Type B pancreatic cell (in vitro differentiated cells): ENCODE measurements at places on chromosomes 1 and 21.

GRCh38 chr1:34025675-34026074 lies 139.4 kb downstream of the CSMD2 start:
- H3K4me3 ChIP-seq = no peak overlapping the region
- no peaks in the 10 kb centered on the region for H3K36me3 ChIP-seq
- H3K4me1 ChIP-seq = no peaks in the 10 kb centered on the region
- DNase-seq = no peak

DNA sequence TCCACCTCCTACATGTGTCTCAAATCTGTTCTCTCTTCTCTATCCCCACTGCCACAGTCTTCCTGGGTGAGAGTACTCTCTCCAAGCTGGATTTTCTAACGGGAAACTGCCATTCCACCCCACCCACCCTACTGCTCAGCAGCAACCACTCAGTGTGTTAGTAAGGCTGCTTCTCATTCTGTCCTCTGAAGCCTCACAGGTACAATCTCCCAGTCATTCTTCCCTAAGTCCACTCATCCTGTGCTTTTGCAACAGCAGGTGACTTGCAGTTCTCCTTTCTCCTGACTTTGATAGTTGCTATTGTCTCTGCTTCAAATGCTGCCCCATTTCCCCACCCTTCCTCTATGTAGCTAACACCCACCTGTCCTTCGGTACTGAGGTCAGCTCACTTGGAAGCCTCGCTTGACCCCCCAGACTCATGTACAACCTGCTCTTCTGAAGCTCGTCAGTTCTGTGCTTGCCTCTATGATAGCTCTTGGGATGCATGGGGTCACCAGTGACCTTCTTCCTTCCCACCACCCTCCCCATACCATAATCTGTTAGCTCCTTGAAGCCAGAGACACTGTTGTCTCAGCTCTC lies 188.9 kb downstream of the RRAGC start:
- no peaks in the 10 kb centered on the region for H3K36me3 ChIP-seq
- H3K27me3 ChIP-seq = peaks cover 56% of the 10 kb centered on the region
- no peaks in the 10 kb centered on the region for H3K4me1 ChIP-seq
- no peak overlapping the region for H3K4me3 ChIP-seq

DNA sequence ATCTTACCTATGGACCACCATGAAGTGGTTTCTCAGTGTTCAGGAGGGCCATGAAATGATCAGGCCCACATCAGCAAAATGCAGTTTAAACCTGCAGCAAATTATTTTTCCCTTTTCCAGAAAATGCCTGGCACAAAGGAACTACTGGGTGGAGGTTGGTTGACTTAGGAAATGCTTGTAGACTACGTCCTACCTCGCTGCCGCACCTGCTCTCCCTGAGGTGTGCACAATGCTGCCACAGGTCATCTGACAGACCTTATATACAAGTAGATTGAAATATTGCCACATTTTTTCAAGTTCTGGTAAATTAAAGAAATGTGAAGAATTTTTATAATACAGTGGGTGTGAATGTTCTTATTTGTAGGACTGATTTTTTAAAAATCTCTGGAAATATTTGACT lies 166.7 kb upstream of the PDE4B start:
- H3K4me3 ChIP-seq = no peak overlapping the region
- no peak for DNase-seq
- no peak overlapping the region for H3K27ac ChIP-seq
- no peaks in the 10 kb centered on the region for H3K27me3 ChIP-seq

GRCh38 chr1:199422206-199422605 lies 605.3 kb upstream of the NR5A2 start:
- no peaks in the 10 kb centered on the region for H3K27me3 ChIP-seq
- H3K4me1 ChIP-seq = no peaks in the 10 kb centered on the region
- DNase-seq = no peak
- no peaks in the 10 kb centered on the region for H3K36me3 ChIP-seq
- no peak overlapping the region for H3K4me3 ChIP-seq

DNA sequence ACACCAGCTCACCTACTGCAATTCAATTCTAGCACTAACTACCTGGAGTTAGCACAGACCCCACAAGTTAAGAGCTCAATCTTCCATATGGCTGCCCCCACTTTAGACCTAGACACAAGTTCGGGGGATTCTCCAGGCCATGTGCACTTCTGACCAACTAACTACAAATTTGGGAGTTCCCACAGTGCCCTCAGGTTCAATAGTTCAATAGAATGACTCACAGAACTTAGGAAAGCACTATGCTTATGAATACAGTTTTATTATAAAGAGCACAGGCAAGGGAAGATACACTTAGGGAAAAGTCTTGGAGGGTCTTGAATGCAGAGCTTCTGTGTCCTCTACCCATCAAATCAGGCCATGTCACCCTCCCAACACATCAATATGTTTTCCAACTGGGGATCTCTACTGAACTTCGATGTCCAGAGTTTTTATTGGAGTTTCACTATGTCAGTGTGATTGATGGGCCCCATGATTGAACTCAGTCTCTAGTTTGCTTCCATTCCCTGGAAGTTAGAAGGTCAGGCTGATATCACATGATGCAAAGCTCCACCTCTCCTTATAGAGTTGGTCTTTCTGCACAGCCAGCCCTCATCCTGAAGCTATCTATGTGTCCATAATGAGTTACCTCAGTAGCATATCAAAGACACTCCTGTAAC lies 46.1 kb downstream of the RAVER2 start:
- DNase-seq = no peak
- no peaks in the 10 kb centered on the region for H3K27me3 ChIP-seq
- peaks cover 35% of the 10 kb centered on the region for H3K36me3 ChIP-seq
- no peak overlapping the region for H3K27ac ChIP-seq
- H3K4me3 ChIP-seq = no peak overlapping the region
- no peaks in the 10 kb centered on the region for H3K4me1 ChIP-seq

- no peak within 1 kb of the TSS for H3K27ac ChIP-seq
- no peak within 1 kb of the TSS for H3K4me3 ChIP-seq
- H3K4me1 ChIP-seq = peaks cover 3% of the 10 kb centered on the region
- no peak for DNase-seq
These were observed at the start of gene MAP3K7CL for GRCh38 chr21:29130270-29130969. Gene MAP3K7CL, plus strand, starts transcription at chr21:29130644. Its CDS starts 2,701 bp downstream, at chr21:29133345.

DNA sequence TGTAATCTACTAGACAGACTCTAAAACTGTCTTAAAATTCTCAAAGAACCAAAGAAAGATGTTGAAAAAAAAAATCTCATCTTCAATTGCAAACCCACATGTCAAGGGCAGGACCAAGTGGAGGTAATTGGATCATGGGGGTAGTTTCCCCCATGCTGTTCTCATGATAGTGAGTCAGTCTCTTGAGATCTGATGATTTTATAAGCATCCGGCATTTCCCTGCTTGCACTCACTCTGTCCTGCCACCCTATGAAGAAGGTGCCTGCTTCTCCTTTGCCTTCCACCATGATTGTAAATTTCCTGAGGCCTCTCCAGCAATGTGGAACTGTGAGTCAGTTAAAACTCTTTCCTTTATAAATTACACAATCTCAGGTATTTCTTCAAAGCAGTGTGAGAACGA lies 257.0 kb downstream of the HHIPL2 start:
- H3K36me3 ChIP-seq = no peaks in the 10 kb centered on the region
- no peak for DNase-seq
- H3K27me3 ChIP-seq = no peaks in the 10 kb centered on the region
- peaks cover 4% of the 10 kb centered on the region for H3K4me1 ChIP-seq
- H3K27ac ChIP-seq = no peak overlapping the region
- no peak overlapping the region for H3K4me3 ChIP-seq

- no peak overlapping the region for H3K4me3 ChIP-seq
- no peak for DNase-seq
- H3K36me3 ChIP-seq = no peaks in the 10 kb centered on the region
- H3K4me1 ChIP-seq = peaks cover 32% of the 10 kb centered on the region
- H3K27me3 ChIP-seq = no peaks in the 10 kb centered on the region
These were observed 51.0 kb upstream of the POU2F1 start for GRCh38 chr1:167169642-167170041.

- peak overlapping the region; percentile 22 for H3K4me3 ChIP-seq
- H3K4me1 ChIP-seq = peaks cover 28% of the 10 kb centered on the region
- DNase-seq = no peak
- H3K27ac ChIP-seq = peak overlapping the region; percentile 50
These were observed 121.2 kb downstream of the SLC45A1 start for GRCh38 chr1:8439015-8439702.

- no peak overlapping the region for H3K4me3 ChIP-seq
- H3K36me3 ChIP-seq = no peaks in the 10 kb centered on the region
- peaks cover 9% of the 10 kb centered on the region for H3K27me3 ChIP-seq
- peaks cover 4% of the 10 kb centered on the region for H3K4me1 ChIP-seq
These were observed 78.9 kb upstream of the C1orf174 start for GRCh38 chr1:3978990-3979325.

- H3K4me1 ChIP-seq = no peaks in the 10 kb centered on the region
- H3K27ac ChIP-seq = no peak overlapping the region
- no peak for DNase-seq
- H3K36me3 ChIP-seq = no peaks in the 10 kb centered on the region
- no peak overlapping the region for H3K4me3 ChIP-seq
These were observed 831.4 kb downstream of the ADGRL2 start for GRCh38 chr1:82632155-82632554.

DNA sequence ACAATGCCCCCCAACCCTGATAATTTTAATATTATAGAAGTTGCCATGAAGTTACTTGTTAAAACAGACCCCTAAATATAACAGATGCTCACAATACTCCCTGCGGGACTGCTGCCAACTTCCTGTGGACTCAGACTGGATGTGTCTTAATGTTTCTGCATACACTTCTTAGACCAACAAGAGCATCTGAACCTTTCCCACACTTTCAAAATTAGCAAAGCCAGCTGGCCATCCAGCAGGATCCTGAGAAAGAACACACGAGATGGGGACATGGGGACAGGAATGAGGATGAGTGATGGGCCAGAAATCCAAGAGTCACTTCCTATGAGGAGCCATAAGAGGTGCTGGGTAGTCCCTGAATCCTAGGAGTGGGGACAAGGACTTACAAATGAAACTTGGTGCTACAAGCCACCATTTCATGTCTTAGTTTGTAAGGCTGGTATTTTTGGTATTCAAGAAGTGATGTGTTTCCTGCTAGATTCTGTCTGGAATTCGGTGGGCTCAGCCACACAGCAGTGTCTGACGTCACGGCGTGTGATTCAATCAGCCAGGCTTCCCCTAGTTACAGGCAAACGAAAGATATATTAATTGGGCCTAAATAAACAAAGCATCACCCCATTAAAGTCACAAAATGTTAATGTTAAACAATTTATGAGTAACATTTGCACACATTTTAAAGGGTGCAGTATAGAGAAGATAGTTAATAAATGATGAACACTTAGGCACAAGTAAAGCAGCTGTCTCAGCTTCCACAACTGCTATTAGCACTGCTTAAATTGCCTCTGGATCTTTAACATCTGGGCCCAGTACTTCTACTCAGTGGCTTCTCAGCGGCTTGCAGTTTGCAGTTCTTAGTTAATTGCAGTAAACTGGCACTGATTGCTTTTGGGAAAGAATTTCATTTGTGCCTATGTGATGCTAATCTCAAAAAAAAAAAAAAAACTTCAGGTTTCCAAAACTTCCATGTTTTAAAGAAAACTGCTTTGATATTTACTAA lies 41.2 kb upstream of the RGS8 start:
- H3K4me3 ChIP-seq = no peak overlapping the region
- no peaks in the 10 kb centered on the region for H3K27me3 ChIP-seq
- H3K27ac ChIP-seq = no peak overlapping the region
- H3K4me1 ChIP-seq = peaks cover 10% of the 10 kb centered on the region

- peaks cover 16% of the 10 kb centered on the region for H3K4me1 ChIP-seq
- no peaks in the 10 kb centered on the region for H3K27me3 ChIP-seq
- peak overlapping the region; percentile 89 for H3K4me3 ChIP-seq
- DNase-seq = no peak
- peak overlapping the region; percentile 72 for H3K27ac ChIP-seq
These were observed 889 bp upstream of the CCNL2 start for GRCh38 chr1:1399872-1400575.

GRCh38 chr1:70101774-70102173 lies 103.6 kb downstream of the LRRC40 start:
- no peaks in the 10 kb centered on the region for H3K4me1 ChIP-seq
- no peaks in the 10 kb centered on the region for H3K27me3 ChIP-seq
- H3K36me3 ChIP-seq = no peaks in the 10 kb centered on the region

- no peak overlapping the region for H3K27ac ChIP-seq
- H3K36me3 ChIP-seq = peaks cover 46% of the 10 kb centered on the region
- H3K27me3 ChIP-seq = no peaks in the 10 kb centered on the region
- no peak overlapping the region for H3K4me3 ChIP-seq
- DNase-seq = no peak
These were observed 192.6 kb downstream of the GABPA start for GRCh38 chr21:25927195-25927880.

DNA sequence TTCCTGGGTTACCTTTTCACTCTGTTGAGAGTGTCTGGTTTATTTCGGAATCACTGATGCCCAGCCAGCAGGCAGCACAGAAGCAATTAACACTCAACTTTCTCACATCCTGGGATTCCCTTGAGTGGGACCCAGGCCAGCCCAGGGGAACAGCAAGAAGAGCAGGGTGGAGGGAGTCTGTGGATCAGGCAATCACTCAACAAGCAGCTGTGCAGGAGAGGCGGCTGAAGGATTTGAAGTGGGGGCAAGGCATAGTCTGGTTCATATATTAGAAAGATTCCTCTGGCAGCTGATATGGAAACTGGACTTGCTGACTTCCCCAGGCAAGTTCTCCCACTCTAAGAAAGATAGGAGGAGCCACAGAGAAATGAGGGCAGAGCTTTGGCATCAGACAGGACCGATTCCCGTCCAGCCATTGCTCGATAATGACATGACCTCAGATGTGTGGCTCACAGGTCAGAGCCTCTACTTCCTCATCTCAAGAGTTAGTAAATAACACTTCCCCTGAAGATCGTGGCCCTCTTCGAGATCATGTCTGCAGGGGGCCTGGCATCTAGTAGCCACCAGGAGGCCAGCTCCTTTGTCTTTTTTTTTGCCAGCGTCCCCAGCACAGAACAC lies 12.4 kb downstream of the EPHA8 start:
- H3K4me3 ChIP-seq = no peak overlapping the region
- no peaks in the 10 kb centered on the region for H3K36me3 ChIP-seq
- H3K4me1 ChIP-seq = no peaks in the 10 kb centered on the region
- H3K27ac ChIP-seq = no peak overlapping the region
- peaks cover 26% of the 10 kb centered on the region for H3K27me3 ChIP-seq

GRCh38 chr21:36245649-36246048 lies 74.3 kb upstream of the MORC3 start:
- no peak overlapping the region for H3K27ac ChIP-seq
- DNase-seq = no peak
- no peaks in the 10 kb centered on the region for H3K27me3 ChIP-seq
- H3K4me3 ChIP-seq = no peak overlapping the region
- peaks cover 6% of the 10 kb centered on the region for H3K4me1 ChIP-seq

GRCh38 chr1:196355206-196355786 lies 252.9 kb downstream of the KCNT2 start:
- DNase-seq = no peak
- H3K36me3 ChIP-seq = no peaks in the 10 kb centered on the region
- no peak overlapping the region for H3K4me3 ChIP-seq
